ENCODE measurements at places on chromosomes 16 and 17.

- DNase-seq = no peak
Observed at GRCh38 chr17:54898576-54898975, 2.1 kb upstream of the TOM1L1 start.

GRCh38 chr17:69609473-69610305, 195.2 kb downstream of the MAP2K6 start:
- DNase-seq = no peak

DNA sequence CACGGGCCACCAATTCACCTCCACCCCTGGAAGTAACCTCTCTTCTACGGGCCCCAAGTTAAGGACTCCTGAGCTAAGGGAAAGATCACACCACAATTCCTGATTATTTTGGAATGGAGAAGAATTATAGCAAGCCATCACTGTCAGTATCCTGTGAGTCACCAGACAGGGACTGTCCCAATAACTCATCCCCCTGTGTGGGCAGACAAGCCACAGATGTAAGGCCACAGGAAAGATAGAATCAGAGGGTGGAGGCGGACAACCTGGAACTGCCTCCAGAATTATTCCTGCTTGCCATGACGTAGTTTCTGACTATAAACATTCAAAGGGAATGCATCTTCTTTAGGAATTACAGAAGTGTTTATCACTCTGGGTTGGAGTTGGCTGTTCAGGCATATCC, 5.8 kb upstream of the MYO1D start:
- DNase-seq = no peak

DNA sequence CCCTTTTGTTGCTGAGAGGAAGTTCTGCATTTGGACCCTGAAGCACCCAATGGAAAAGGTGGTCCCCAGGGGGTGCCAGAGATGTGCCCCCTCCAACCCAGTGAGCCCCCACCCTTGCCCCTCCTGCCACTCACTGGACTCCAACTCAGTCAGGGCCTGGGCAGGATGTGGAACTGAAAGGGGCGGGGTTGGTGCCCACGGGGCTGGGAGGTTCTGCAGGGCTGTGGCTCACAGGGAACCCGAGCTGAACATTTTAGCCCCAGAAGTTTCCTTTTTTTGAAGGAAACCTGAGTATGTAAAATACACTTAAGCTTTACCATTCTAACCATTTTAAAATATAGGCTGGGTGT, 15.8 kb upstream of the OGFOD3 start:
- DNase-seq = peak; percentile 25

DNA sequence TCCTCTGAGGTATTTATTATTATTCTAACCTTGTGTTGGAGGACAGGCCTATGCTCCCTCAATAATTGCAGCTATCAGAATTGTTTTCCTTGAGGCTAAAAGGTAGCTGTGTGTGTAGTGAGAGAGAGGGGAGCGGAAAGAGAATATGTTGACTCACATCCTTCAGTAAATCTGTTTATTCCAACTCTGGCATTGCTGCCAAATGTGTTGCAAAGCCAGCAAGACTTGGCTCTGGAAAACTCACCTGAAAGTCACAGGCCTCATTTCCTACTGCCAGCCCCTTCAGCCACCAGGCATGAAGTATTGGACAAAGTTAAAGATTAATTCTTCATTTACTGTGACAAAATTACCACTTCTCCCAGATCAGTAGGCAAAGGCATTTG, 9.6 kb downstream of the CA10 start:
- DNase-seq = no peak

DNA sequence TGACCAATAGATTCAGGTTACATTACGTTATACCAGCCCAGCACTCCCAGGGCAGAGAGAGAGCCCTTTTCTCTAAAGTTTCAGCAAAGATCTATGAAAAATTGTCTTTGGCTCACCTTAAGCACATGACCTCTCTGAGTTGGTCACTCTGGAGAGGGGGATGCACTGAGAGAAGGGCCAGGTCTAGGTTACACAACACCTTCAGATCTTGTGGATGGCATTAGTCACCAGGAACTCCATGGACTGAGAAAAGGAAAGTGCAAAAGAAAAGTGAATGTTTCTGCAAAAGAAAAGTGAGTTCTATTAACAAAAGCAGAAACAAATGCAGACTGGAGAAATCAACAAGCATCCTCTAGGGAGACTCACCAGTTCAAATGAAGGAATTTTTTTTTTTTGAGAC, 253.3 kb upstream of the SALL1 start:
- no peak for DNase-seq

GRCh38 chr17:57455063-57455914, 199.0 kb downstream of the MSI2 start:
- DNase-seq = peak; percentile 12

GRCh38 chr17:33046361-33047255, 55.0 kb downstream of the SPACA3 start:
- DNase-seq = no peak

GRCh38 chr17:65730711-65731169, 169.3 kb upstream of the AXIN2 start:
- DNase-seq = no peak

GRCh38 chr16:53911513-53911912, 207.6 kb downstream of the FTO start:
- no peak for DNase-seq

- DNase-seq = no peak
Observed at GRCh38 chr16:22926105-22926751, 112.3 kb downstream of the HS3ST2 start.

DNA sequence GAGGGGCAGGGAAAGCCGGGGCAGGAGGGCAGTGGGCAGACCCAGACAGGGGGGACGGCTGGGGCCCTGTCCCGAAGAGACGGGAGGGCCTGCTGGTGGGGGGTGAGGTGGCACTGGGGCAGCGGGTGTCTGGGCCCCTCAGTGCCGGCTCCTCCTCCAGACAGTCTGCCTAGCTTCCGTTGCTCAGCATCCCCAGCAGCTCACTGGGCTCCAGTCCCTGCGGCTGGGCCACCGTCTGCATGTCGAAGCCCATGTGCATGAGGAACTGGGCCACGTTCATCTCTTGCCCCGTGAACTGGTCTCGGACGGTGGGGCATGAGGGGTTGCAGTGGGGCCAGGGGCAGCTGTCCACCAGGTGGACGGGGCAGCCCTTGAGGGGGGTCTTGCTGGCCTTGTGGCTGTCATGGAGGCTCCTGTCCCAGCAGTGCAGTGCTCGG, 5.8 kb upstream of the MYADML2 start:
- DNase-seq = peak; percentile 9

DNA sequence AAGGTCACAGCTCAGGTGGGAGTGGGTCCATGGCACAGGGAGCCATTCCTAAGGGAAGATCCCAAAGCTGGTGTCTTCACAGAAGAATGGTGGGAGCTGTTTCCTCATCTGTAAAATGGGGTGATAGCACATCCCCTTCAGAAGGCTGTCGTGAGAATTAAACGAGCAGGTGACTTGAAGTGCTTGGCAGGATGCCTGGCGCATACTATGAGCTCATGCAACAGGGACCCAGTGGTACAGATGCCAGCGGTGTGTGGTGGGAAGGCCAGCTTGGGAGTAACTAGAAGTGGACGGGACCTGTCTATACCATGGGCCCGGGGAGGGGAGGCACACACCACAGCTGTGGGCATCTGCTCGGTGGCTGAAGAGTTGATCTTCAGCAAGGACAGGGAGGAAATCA, 189.3 kb upstream of the TNRC6C start:
- DNase-seq = no peak

DNA sequence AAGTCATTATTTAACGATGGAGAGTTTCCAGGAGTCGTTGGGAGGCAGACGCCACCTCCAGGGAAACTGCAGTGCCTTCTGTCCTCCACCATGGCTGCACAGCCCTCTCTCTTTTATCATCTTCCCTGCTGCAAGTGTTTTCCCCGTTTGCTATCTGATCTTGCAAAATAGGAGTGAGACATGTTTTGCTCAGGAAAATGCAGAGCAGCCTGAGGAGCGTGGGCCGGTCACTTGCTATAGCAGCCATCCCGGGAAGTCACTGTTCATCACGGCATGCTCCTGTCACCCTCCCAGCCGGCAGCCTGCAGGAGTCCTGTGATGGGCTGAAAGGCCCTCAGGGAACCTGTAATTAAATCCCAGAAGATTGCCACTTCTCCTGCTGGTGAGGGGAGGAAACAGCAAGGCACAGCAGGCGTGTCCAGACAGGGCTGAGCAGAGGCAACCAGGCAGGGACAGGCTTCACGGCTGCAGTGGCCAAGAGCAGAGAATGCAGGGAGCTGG, 143.1 kb downstream of the GSG1L start:
- DNase-seq = no peak

GRCh38 chr16:69894676-69895075, 56.5 kb upstream of the CLEC18A start:
- no peak for DNase-seq

- no peak for DNase-seq
Observed at GRCh38 chr16:87707097-87707496, 58.7 kb downstream of the KLHDC4 start.

GRCh38 chr17:75832164-75832651, 12.0 kb downstream of the UNC13D start:
- DNase-seq = peak; percentile 71

DNA sequence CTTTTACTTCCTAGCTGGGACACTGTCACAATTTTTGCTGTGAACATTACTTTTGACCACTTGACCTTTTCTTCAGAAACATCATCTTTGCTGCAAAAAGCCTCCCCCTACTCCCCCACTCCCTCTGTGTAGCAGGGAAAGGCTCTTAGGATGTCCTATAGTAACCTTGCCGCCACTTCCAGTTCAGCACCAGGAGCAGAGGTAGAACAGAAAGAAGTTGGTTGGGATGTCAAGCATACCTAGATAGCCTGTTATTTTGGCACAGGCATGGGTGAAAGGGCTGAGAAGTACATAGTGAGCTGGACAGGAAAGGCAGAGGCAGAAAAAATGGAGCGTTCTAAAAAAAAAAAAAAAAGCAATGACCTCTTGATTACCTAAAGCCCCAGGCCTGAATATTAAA, 31.3 kb downstream of the SMIM36 start:
- DNase-seq = no peak

GRCh38 chr16:27720731-27721530, 171.0 kb downstream of the KATNIP start:
- DNase-seq = no peak

DNA sequence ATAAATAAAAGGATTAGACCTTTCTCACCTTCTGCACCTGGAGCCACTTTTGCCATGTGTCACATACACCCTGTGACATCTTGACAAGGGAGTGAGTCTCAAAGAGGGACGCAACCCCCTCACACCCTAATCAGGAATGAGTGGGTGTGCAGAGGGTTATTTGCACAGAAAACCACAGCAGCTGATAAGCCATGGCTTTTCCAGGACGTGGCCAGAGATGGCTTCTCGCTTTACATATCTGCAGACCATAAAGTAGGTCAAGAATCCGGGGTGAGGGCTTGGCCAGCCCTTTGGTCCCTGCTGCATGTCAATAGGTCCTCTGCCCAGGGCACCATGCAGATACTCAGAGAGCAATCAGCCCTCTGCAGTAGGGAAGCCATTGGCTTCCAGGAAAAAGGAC, 2.4 kb upstream of the CD300LF start:
- DNase-seq = no peak

DNA sequence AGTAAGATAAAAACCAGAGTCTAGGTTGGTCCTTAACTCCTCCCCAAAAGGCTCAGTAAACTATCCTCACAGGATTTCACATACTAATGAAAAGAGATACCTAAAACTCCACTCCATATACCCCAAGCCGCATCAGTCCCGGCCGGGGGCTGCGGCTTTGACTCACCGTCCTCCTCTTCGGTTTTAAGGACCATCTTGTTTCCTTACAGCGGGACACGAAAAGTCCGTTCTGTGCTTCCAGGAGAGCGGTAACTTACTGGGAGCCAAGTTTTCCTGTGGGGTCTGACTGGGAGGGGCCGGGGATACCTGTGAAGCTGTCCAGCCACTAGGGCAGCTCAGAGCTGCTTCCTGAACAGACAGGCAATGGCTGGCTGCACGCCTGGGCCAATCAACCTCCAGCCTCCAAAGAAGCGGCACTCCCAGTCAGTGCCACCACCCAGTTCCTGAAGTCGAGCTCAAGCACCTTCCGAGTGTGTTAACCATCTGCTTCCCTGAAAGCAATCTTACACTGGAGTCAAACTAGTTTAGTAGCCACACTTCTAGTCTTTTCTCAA, 45.5 kb downstream of the CYTH1 start:
- peak; percentile 77 for DNase-seq

GRCh38 chr17:19448341-19449268, 37.6 kb downstream of the RNF112 start:
- no peak for DNase-seq

DNA sequence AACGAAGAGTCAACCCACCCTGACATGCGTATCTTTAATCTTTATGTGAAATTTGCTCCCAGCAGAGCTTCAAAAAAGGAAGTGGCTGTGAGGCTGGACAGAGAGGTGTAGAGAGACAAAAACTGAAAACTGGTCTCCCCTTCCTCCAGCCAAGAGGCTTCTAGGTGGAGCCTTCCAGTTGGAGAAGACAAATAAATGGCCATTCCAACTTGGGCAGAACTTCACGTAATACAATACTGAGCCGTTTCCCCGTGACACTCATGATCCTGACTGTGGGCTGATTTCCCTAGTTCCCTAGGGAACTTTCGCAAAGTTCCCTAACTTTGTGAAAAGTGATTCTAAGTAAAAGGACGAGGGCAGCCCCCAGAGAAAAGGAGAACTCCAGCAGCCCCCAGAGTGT, 78.8 kb downstream of the ZFHX3 start:
- no peak for DNase-seq

- DNase-seq = no peak
Observed at GRCh38 chr16:75028544-75029135, 29.8 kb downstream of the ZNRF1 start.

DNA sequence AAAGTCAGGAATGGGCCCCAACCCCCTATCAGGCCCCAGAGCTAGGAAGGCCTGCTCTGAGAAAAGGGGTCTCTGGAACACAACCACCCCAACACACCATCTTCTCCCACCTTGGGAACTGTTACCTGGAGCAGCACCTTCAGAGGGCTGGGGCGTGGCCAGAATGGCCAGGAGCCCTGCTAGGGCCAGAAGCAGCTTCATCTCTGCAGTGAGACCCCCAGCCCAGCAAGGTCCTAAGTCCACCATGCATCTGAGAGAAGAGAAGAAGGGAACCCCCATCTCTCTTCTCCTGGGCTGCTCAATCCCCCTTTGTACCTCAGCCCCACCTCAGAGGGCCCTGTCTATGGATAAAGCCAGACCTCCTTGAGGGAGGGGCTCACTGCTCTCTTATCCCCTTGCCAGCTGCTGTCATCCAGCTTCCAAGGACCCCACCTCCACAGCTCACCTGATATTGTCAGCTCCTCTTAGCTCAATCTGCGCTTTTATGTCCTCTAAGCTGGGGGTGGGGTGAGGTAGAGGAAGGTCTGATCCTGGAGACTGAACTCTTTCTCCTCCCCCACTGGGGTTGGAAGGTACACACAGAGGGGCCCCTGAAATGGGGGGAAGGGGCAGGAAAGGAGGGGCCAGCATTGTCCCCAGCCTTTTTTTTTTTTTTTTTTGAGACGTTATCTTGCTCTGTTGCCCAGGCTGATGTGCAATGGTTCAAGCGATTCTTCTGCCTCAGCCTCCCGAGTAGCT, at the start of gene MPO:
Gene MPO, minus strand, starts transcription at position 456 of the 738 bp plus-strand sequence. Its CDS starts 177 bp downstream, at position 279.
- DNase-seq = no peak
